Stimulated activated CD8-positive, alpha-beta memory T cell treated with anti-CD3 and anti-CD28 coated beads, Interleukin-7, amount 100 ng/mL, for 4 hours (primary cell): ENCODE measurements at places on chromosomes 7 and 10.

DNA sequence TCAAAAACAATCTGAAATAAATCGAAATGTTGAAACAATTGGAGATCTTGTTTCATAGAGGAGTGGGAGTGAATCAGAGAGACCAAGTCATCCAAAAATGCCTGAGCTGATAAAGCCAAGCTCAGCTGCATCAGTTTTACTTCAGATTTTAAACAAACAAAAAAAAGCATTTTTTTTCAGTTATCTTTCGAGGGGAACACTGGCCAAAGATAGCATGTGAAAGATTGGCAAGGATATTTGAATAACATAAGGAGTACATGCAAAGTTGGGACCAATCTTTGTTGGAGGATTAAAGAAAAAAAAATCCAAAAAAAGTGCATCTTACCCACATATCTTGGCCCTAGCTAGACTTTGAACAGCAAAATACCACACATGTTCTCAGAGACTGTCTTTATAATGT is 47.2 kb downstream of the RHOBTB1 start:
- DNase-seq, result no peak

GRCh38 chr10:71029907-71030306 is 141.5 kb upstream of the PCBD1 start:
- DNase-seq, result no peak

DNA sequence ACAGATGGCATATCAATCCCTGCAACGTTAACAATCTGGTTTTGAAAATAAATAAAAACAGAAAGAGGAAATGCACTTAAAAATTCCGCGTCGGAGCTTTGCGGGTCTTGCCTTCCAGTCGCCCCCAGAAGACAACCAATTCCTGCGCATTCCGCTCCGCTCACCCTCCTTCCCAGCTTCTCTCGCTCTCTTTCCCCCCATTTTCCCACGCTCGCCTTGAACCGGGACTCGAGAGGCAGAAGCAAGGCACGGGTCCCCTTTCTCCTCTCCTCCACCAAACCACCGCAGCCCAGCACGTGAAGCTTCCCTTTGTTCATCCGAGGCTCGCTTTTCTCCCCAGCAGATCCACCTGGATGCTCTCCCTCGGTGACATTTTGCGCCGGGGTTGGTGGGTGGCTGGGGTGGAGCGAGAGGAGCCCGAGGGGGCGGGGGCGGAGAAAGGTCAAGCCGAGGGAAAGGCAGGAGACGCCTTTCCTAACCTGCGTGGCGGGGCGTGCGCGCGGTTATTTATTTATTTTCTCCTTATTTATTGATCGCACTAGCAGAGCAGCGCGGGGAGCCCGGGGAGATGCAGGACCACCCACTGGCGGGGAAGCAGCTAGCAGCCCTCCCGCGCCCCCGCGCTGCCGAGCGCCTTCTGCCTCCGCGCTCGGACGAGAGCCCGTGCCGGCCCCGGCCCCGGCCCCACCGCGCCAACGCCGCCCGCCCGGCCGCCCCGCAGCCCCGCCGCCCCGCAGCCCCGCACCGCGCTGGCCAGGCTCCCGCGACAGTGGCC is at the start of gene KCND2:
TSS of gene KCND2 (plus strand) at position 475 of the 775 bp plus-strand sequence.
- DNase-seq, result no peak

- no peak for DNase-seq
These were observed 7.3 kb downstream of the SLC16A9 start for GRCh38 chr10:59702347-59702746.

- no peak for DNase-seq
These were observed 73.2 kb upstream of the CCAR1 start for GRCh38 chr10:68647672-68648341.

DNA sequence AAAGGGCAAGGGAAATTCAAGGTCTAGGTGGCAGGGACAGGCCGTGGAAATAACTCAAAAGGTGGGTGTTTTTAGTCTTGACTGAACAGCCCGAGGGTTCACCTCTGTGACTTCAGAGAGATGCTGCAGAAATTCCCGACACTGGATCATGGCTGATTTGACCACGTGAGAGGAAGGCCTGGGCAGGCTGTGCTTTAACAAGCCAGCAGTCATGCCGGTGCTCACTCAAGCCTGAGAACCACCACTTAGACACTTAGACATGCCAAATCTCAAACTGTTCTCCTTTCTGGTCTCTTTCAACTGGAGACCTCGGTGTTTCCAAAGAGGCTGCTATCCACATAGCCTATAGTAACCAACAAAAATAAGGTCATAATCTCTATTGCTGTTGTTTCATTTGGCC is 15.4 kb downstream of the TECTB start:
- DNase-seq, result no peak

- no peak for DNase-seq
These were observed 187.7 kb upstream of the HGF start for GRCh38 chr7:81957517-81957916.

GRCh38 chr7:126065766-126066165 is 1136.1 kb upstream of the POT1 start:
- no peak for DNase-seq

DNA sequence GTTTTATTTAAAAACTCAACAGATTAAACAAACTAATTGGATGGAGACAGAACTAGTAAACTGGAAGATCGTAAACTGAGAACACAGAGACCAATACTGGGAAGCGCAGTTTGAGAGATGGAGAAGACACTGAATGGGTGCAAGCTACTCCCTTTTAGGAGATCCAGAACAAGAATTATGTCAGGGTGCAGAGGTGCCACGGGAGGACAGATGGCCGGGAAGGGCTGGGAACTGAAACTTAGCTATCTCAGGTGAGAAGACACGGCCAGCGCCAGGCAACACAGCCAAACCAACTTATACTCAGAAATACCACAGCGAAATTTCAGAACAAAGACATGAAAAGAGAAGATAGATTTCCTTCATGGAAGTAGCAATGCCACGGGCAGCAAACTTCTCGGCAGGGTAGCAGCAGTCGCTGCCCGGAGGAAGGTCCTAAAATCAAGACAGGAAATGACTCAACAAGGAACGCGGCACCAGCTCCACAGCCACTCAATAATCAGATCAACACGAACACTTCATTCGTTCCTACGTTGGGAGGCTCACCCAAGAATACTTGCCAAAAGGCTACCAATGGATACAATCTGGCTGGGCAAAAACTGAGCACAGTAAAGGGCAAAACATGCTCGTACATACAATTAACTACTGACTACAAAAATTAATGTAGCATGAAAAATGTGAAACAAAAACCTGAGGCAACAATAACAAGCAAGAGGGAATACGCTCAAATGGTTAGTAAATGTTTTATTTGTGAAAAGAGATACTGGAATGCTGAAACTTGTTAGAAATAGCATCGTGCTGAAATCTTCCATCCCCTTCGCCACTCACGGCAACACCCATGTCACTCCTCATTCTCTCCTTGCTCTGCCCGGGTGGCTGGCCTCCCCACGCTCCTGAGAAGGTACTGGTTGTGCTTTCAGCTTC is 2.2 kb upstream of the LRRC27 start:
- DNase-seq, result no peak

DNA sequence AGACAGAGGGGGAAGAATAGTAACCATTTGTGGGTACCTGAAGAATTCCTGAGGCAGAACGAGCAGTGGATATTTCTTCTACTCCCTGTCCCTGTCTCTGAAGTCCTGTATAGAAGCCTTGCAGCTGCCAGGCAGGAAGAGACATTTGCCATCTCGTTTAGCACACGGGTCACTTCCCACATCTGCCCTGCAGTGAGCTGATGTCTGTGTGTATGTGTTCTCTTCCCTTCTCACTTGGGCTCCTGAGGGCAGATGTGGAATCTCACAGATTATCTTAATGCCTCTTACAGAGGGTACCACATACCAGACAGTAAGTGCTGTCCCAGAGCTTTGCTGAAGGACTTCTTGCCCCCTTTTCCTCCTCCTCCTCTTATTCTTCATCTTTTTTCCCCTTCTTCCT is 14.1 kb upstream of the TRPV6 start:
- DNase-seq, result no peak

- DNase-seq, result no peak
These were observed 22.3 kb downstream of the CHST12 start for GRCh38 chr7:2425749-2426148.

DNA sequence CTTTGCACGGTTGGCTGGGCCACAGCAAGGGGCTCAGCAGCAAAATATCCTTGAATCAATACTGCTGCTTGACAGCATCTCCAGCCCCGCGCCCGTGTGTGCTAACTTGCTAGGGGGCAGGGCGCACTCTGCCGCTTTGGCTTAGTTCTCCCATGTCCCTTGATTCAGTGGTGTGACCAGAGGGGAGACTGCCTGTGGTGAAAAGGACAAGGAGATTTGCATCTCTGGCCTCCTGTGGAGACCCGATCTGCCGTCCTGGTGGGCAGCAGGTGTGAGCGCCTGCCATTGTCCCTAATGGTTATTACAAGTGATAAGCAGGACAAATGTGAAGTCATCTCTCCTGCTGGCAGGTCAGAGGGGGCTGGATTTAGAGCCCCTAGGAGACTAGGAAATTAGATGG is 500.2 kb upstream of the GALNT17 start:
- DNase-seq, result no peak

GRCh38 chr7:67781841-67782240 is 785.2 kb downstream of the TYW1 start:
- no peak for DNase-seq
